Stimulated activated CD8-positive, alpha-beta memory T cell treated with anti-CD3 and anti-CD28 coated beads, Interleukin-12 subunit alpha, Interleukin-12 subunit beta, amount 100 ng/mL, for 1 hour (primary cell): ENCODE measurements at places on chromosomes 11 and 22.

- no peak for DNase-seq
Observed at GRCh38 chr11:67668192-67668551, 6.3 kb downstream of the ALDH3B2 start.

GRCh38 chr11:13260201-13260962 is 17.2 kb upstream of the BMAL1 start:
- no peak for DNase-seq

DNA sequence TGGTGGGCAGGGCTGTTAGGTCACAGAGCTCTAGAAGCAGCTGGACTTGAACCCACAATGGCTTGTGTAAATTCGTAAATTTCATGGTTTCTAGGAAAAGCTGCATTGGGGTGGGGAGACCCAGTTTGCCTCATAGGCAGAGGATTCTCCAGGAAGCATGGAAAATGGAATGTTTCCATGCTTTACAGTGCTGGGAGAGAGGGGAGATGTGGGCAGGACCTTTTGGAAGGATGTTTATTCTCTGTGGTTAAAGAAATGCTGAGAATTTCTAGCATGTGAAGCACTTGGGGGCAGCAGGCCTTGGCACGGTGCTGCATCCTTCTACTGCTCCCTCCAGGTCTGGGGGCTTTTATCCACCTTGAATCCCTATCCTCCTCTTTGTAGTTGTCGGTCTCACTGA is 46.3 kb downstream of the TRAF6 start:
- DNase-seq, result no peak

GRCh38 chr11:17257196-17257595 is 19.3 kb upstream of the NUCB2 start:
- DNase-seq, result no peak

DNA sequence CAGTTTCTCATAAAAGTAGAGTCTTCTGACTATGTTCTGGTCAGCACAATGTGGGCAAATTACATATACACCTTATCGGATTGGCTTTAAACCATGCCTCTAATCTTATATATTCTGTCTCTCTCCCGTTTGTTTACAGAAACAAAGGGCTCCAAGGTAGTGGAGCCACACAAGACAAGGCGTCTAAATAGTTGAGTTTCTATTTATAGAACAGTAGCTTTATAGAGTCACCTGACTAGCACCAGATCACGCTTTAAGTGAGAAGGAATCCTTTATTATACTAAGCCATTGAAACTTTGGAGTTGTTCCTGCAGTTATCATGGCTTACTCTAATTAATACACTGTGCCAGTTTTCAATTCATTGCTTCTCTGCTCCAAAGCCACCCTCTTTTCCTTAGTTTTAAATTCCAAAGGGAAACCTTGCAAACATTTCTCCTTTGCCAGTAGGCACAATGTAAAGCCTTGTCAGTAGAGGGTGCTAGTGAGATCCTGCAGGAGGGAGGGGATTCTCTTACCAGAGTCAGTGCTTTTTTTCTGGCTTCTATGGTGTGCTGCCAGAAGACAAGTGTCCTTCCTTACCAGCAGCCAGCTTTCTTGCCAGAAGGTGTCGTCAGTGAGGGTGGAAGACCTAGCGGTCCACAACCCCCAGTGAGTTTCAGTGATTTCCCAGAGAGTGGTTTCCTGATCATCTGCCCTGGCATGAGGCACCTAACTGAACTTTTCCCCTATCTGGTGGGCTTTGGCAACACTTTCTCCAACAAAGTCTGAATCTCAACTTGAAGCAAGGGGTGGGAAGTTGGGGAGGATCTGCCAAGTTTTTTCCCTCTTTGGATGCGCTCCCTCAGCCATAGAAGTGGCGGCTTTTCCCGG is 71.7 kb downstream of the RAB38 start:
- no peak for DNase-seq

DNA sequence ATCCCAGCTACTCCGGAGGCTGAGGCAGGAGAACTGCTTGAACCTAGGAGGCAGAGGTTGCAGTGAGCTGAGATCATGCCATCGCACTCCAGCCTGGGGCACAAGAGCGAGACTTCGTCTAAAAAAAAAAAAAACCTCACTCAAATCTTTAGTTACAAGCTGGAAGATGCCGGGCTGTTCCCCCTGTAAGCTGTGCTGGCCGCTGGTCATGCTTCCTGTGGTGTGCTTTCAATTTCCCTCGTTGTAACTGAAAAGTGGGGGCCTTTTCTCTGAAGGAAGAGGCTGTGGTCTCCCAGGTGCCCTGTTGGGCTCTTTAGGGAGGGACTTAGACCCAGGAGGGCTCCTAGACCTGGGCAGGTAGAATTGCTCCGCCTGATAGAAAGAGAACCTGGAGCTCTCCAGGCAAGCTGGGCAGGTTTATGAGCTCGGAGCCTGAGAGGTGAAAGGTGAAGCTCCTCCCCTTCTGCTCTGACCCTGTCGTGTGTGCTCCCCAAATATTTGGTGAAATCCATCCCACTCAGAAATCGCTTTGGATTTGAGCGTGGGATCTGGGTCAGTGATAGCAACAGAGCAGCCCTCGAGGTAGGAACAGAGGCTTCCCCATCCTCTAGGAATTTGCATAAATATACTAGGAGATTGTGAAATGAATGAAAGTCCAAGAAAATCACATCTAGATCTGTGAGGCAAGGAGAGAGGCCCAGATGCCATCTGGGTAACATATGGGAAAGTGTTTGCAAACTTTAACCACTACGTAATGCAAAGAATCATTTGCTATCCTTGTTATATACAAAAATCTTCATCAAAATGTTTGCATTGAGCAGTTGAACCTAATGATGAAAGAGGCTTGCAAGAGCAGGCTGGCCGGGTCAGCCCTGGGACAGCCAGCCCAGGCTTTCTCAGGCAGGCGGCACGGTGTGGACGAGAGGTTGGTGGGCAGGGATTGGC is 154.3 kb downstream of the FBXO7 start:
- DNase-seq, result no peak

- DNase-seq, result no peak
Observed at GRCh38 chr22:17540481-17540880, 22.8 kb upstream of the SLC25A18 start.

GRCh38 chr11:58011771-58012170 is 11.9 kb upstream of the OR9Q1 start:
- DNase-seq, result no peak

DNA sequence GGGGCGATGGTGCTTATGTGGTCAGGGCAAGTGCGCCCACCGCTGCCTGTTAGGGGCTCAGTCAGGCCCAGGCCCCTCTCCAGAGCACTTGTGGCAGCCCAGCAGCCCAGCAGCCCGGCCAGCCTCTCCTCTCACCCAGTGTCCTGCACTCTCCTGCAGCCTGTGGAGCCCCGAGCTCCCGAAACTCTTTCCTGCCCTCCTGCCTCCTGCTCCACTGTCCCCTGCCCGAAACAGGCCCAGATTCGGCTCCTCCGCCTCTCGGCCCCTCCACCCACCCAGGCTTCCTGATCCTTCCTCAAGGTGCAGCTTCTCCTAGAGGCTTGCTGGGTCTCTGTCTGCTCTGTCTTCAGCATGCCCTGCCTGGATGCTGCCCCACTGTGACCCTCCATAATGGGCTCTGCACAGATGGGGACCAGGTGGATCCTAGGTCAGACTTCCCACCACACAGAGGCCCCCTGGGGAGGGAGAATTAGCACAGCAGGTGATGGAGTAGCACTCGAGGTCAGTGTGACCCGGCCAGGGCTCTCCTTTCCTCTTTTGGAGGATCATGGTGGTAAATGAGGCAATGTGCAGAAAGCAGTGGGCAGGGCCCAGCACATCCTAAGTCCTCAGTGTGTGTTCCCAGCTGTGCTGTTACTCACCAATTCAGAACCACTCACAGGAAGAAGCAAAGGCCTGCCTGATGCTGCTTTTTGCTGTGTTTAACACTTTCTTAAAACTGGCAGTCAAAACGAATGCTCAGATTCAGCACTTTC is 18.6 kb upstream of the NAP1L4 start:
- DNase-seq, result no peak

DNA sequence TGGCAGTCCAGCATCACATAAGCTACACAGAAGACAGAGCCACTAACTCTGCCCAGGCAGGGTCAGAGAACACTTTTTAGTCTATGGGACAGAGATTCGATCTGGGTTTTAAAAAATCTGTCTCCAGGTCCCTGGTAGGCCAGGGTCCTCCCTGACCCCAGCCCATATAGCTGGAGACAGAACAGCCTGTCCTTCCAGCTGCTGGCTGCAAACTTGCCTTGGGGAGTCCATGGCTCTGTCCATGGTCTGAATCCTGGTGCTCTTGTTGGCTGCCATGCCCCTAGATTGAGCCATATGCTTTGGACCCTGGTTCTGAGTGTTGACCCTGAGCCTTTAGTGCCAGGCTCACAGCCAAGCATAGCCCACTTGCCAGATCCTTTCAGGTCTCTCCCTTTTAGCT is 13.3 kb upstream of the LIPT2 start:
- no peak for DNase-seq

DNA sequence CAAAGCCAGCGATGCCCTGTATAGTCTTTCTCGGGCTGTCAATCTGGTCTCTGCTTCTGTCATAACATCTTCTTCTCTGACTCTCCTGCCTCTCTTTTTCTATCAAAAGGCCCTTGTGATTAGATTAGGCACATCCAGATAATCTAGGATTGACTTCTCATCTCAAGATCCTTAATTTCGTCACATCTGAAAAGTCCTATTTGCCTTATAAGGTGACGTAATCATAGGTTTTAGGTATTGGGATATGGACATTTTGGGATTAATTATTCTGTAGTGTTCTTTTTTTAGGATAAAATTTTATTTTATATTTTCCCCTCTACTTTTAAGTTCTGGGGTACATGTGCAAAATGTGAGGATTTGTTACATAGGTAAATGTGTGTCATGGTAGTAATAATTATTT is 480.8 kb upstream of the CCDC90B start:
- no peak for DNase-seq

GRCh38 chr11:4030197-4030596 is 64.4 kb upstream of the RRM1 start:
- DNase-seq, result no peak

DNA sequence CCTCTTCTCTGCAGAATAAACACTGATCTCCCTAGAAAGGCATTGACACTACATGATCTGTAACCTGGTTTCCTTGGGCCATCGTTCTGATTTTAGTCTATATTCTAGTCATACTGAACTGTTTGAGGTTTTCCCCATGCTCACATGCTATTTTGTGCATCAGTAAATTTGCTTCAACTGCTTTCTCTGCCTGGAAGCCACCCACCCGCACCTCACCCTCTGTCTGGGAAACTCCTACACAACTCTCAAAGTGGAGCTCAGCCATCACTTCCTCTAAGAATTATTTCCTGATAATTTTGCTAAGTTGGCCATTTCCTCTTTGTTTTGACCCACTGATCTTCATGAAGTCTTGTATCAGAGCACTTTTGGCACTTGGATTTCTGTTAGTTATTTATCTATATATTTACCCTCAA is 36.1 kb downstream of the MMP20 start:
- no peak for DNase-seq

GRCh38 chr11:64751136-64751535 is 7.2 kb upstream of the RASGRP2 start:
- no peak for DNase-seq

DNA sequence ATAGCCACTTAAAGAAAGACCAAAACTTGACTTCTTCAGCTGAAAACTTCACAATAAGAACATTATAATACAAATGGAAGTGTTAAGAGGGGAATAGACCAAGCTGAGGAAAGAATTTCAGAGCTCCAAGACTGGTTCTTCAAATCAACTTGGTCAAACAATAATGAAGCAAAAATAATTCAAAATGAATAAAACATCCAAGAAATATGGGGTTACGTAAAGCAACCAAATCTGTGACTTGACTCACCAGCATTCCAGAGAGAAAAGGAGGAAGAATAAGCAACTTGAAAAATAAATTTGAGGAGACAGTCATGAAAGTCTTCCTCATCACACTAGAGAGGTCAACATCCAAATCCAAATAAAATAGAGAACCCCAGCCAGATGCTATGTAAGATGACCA is 31.4 kb downstream of the XKR3 start:
- DNase-seq, result no peak

DNA sequence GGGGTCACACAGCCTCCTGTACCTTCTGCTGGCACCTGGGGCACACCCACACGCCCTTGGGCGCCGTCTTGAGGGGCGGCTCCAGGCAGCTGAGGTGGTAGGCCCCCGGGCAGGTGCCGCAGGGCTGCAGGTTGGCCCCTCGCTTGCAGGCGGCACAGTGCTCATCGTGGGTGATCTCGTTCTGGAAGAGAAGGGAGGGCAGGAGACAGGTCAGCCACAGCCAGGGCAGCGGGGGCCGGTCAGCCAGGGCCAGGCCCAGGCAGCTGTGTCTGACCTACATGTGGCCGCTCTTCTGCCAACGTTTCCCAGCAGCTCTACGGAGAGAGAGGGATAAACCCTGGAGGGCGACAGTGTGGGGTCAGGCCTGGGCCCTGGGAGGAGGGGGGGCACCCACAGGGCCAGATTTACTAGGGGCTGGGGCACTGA is 121.9 kb downstream of the PHF21B start:
- no peak for DNase-seq

DNA sequence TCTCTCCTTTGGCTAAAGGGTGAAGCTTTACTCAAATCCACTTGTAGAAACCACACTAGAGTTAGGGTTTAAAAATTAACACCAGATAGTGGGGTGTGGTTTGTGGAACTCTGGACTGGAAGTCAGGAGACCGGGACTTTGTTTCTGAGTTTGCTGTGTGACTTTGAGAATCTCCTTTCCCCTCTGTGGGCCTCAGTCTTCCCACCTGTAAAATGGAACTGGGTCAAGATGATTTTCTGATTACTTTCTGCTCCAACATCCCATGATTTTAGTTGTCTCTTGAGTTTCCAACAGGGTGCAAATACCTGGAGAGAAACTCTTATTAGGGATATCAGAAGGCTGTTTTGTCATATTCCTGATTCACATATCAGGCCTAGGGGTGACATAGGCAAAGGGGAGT is 301.0 kb downstream of the MIAT start:
- DNase-seq, result no peak

DNA sequence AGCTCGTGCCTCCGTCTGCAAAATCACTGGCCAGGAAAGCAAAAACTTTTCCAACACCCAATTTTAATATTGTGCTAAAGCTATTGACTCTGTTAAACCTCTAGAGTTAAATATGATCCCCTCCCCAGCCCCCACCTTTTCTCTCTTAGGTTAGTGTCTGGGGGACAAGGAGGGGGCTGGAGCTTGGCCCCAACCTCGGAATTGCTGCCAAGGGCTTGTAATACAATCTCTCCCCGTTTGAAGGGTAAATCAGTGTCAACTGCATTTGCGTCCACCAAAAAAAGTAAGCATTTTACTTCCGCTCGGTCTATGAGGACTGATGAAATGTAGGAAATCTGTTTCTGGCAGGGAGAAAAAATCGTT is at the start of gene GAS2:
GAS2 (plus strand) TSS at position 287 of the 363 bp plus-strand sequence. CDS start 8,259 bp downstream, outside the sequence.
- DNase-seq, result no peak

GRCh38 chr11:86481399-86481798 is 106.7 kb downstream of the CCDC81 start:
- DNase-seq, result no peak

GRCh38 chr11:20197881-20198280 is 37.6 kb upstream of the DBX1 start:
- DNase-seq, result no peak

GRCh38 chr11:1295086-1295485 is 14.3 kb downstream of the TOLLIP start:
- DNase-seq, result no peak
